ENCODE measurements at places on chromosomes 7 and 10. TPM values are rescaled to one million over a fixed set of nuclear protein-coding genes. Genes with fewer than 3 reads are reported as not detected.

- DNase-seq, result no peak
Measured at GRCh38 chr10:44249490-44249889, 135.4 kb downstream of the CXCL12 start.

The CLCN1 gene
- not detected for total RNA-seq

DNA sequence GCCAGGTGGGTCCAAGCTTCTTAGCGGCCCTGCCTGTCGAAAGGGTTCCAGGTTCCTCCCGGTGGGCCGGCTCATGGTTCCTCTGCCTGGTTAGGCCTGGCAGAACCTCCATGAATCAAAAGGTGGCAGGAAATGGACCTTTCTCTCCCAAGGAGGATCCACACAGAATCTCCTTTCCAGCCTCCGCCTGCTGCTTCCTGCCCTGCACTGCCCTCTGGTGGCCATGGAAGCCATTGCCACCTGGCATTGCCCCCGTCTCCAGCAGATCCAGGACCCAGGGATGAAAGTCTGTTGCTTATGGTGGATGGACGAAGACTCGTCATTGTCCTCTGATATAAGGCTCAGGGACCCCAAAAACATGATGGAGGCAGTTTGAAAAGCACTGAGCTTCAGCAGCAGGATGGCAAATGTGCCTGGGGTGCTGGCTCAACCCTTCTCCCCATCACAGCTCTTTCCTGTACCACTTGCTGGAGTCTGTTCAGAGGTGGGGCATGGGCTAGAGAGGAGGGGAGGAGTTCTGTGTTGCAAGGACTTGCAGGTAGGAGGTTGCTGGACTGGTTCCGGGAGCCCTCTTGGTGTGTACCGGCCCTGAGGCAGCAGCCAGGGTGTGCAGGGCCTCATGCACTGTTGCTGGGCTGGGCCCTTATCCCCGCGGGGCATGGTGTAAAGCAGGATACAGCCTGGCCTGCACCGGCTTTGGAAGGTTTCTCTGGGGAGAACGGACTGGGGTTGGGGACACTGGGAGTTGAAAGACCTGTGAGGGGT, 11.3 kb upstream of the INMT start:
- no peak for DNase-seq

GRCh38 chr10:67521546-67521945, 174.4 kb downstream of the CTNNA3 start:
- no peak for DNase-seq

DNA sequence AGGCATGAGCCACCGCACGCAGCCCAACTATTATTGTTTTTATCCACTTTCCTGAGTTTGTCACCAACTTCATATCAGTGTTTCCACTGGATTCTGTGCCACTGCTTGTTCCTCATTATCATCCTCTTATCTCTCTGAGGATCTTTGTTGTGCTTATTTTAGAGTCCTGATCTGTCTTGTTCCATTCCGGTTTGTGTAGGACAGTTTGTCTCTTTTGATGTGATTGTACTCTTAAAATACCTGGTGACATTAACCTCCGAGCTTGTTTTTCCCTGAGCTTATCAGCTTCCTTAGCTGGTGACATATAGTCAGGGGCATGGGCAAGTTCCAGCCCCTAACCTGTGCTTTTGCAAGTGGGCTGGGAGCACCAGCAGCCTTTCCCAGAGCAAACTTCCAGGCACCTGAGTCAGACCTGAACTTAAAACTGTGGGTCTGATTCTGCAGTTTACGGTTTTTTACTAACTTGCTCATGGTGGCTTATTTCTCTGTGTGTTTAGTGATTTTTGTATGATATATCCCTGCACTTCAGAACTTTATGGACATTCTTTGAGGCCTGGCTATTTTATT, 23.1 kb upstream of the FMC1 start:
- no peak for DNase-seq

DNA sequence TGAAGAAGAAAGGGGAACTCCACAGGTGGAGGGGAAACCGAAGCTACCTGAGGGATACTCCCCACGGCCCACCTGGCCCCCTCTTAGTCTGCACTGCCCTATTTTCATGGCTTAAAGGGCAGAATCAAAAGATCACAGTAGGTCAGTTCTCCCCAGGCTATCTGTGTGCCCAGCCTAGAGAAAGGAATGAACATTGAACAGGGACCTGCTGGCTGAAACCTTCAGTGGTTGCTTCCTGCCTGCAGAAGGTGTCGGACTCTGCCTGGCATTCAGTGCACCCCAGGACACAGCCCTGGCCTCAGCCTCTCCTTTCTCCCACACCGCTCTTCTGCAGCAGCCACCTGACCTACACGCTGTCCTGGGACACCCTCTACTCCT, 74.5 kb downstream of the PRKAG2 start:
- no peak for DNase-seq

DNA sequence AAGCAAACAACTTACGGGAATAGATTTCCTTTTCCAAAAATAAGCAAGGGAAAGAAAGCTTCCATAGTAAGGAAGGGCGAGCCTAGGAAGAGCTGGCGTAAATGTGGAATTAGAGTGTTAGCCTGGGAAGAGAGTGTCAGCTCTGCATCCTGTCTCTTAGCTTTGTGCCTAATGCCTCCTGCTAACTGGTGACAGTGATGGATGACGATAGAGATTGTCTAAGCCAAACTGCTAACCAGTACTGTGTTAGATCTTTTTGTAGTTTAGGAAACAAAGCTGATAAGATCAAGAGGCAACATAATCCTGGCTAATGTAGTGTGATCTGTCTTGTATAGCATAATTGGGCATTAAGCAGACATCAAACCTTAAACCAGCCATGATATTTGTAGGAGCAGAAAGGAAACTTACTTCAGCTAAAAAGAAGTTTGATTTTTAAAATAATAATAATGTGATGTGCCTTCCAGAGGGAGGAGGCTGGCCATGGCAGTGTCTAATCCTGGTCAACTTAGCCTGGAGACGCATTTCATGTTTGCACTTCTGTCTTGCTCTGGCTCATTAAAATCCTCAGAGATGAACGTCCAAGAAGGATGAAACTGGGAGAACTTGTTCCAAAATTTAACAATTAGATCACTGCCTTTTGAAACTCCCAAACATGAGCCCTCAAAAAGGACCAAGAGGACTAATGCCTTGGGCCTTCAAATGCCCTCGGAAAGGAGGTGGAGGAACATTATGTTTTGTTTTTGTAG, 85.1 kb downstream of the FAM204A start:
- DNase-seq, result no peak

DNA sequence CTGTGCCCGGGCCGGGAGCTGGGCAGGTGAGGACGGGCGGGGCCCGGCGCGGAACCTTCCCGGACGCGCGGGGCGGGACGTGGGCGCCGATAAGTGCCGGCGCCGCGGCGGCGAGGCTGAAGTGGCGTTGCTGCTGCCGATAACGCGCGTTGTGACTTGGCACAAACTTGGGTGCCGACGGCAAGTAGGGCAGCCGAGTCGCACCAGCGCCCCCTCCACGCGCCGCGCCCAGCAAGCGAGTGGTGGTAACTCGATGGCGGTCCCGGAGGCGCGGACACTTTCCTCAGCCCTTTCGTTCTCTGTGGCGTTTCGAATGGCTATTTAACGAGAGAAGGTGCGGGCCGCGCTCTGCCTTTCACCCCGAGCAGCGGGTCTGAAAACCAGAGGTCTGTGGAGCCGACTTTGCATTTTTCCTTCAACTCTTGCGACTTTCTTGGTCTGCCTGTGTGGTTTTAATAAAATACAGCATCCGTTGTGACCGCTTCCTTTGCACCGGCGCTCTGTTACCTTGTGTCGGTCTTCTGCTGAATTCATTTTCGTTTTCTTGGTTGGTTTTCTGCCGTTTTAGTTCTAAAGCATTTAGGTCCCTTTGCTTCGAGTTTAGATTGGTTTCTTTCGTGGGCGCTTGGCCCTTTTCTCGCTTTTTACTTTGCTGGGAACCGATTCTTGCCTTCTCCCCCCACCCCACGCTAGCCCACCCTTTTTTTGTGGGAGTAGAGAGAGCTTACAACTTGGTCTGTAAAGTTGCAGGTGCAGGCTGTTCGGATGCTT, 701 bp downstream of the STK17A start:
- DNase-seq, result no peak

The SLIT1 gene
- total RNA-seq, result 0.07 TPM

- DNase-seq, result no peak
Measured at GRCh38 chr7:24745355-24745754, 11.9 kb downstream of the GSDME start.

The MRLN gene
- not detected for total RNA-seq

All from kidney epithelial cell (primary cell).